ENCODE measurements at places on chromosomes 3 and 15.

- DNase-seq = no peak
Measured at GRCh38 chr3:119304201-119304713, 10.1 kb downstream of the ARHGAP31 start.

DNA sequence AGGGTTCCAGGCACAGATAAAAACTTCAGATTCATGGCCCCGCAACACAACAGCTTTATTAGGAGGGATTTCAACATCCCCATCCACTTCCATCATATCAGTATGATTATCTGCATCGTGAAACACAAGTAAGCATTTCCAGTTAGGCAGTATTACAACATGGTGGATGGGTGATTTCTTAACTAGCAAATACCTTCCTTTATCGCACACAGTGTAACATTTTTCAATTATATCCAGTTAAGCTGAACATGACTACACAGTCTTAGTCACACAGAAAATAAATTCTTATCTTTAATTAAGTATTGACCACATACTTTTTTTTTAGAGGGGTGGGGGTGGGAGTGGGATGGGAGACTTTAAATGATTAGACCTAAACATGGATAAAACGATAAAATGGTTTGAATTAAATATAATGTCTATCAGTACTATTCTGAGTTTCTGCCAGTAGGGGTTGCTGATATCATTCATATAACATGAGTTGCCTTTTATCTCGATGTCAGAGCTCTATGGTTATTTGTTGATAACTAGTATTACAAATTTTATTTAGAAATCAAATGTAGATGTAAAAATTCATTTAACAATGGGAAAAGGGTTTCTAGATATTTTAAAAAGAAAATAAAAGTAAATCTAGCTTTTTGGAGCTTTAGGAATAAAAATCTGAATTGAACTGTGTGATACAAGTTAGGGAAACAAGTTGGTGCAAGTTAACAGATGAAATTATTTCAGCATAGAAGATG, 146.6 kb downstream of the TBL1XR1 start:
- DNase-seq = no peak

DNA sequence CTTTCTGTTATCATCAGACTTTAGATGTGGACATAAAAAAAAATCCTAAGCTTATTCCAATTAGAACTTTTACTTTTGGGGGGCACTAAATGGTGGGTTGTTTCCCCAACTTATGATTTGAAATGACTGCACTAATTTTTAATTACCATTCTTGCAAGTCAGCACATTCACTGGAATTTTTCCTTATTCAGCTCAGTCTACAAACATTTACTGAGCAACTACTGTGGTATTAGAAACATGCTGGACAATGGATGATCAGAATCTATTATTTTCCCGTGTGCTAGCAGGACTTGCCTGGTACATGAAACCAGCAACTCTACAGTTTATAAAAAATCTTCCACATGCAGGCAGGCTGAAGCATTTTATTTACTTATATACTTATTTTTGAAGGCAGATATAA, 273.6 kb downstream of the FOXP1 start:
- no peak for DNase-seq

DNA sequence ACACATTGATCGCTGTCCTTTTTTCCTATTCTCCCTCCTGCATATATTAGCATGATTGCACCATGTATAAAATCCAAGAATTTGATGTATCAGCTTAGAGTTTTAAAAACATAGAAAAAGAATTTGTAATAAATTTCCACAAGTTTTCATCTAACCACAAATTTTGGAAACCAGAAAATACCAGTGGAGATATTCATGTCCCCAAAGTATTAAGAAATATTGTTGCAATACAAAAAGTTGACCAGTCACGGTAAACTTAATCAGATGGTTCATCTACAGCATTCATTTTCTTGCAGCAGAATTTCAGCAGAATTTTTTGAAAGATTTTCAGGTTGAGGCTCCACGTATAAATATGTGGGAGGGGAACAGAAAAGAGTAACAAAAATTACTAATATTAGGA, 500.9 kb upstream of the MDFIC2 start:
- DNase-seq = no peak

DNA sequence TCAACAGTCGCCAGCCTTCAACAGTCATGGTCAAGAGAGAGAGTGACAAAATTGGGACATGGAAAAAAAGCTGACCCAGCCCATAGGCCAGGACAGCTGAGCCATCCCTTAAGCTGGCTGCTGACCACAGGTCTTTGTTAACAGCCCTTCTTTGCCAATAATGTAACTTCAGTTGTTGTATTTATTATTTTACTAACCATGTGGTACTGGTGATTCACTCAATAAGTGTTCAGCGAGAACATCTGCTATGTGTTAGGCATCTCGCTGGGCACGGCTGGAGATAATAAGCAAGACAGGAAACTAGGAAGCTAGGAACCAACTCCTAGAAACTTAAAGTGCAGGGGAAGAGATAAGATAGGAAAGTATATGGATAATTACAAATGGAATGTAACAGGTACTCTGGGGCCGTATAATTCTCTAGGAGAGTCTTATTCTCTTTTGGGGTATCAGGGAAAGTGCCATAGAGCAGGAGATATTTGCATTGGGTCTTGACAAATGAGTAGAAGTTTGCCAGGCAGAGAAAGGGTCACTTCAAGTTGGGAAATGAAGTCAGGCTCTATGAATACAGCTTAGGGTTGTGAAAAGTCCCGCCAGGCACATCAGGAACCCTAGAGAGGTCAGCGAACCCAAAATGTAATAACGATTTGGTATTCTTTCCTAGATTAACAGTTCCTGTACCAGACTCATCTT, 84.0 kb upstream of the TRA2B start:
- DNase-seq = no peak

DNA sequence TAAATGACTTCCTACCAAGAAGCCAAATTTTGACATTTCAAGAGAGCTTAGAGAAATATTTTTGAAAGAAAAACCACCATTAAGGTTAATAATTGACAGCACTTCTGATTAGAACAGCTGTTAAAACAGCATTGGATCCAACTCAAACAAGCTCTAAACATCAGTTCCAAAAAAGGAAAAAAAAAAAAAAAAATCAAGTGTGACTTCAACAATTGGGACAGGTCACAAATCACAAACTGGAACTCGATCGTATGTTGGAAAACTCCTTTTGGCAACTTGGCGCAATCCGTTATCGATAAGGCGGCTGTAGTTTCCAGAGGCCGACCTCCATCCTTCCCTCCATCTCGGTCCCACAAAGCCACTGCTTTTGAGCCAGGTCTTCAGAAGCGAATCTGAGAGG, 17.8 kb downstream of the TLE3 start:
- no peak for DNase-seq

DNA sequence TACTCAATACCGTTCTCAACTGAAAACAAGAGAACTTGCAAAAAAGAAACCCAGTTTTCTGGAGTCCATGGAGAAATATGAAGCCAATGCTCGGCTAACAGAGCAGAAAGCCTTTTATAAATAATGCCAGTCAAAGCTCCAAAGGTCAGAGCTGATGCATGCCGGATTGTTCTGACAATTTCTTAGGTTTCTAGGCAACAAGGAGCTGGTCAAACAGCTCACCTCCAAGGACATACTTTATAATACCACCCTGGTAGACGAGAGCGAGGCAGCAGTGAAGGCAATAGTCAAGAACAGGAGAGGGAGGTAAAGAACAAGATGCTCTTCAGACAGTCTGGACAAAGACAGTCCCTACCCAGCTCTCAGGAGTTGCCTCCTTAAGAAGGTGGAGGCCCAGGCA, 111.1 kb downstream of the UBE3A start:
- DNase-seq = no peak

- no peak for DNase-seq
Measured at GRCh38 chr15:51168700-51169099, 74.0 kb upstream of the TNFAIP8L3 start.

DNA sequence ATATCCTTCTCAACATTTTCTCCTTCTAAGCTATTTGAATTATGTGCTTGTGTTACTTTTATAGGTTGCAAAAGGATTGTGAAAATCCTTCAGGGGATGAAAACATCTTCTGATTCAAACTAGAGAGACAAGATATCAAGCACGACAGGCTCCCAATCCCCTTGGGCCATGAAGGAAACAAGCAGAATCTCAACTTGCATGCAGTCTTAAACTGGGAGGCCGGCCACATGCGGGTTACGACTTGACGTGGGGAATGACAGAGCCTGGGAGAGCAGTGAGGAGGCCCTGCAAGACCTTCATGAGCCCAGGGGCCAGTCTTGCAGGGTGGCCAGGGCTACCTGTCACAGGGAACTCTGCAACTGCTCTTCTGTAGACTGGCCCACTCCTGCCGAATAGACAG, 94.4 kb downstream of the SCN11A start:
- DNase-seq = no peak

DNA sequence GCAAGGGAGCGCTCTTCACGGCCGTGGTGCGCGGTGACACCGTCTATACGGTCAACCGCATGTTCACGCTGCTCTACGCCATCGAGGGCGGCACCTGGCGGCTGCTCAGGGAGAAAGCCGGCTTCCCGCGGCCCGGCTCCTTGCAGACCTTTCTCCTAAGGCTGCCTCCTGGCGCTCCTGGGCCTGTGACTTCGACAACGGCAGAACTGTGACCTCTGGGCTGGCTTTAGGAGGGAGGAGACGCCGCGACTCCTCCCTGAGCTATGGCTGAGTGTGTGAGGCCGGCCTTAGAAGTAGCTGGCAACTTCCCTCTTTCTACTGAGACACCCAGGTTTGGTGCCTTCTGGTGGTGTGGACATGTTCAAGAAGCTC, 1.4 kb downstream of the KBTBD13 start:
- DNase-seq = peak; percentile 46

DNA sequence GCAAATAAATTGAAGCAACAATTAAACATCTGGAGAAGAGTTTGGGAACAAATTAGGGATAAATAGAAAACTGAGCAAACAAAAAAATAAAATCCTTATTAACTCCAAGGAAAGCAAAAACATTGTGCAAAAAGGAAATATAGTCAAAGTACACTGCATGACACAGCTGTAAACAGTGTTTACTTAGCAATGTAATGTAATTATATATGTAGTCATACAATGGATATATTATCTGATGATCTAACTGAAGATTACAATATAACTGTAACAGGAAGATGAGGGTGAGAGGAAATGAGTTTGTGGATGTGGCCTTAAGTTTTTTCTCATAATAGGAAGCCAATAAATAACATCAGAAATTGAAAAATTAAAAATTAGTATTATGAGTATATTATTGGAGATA, 42.5 kb downstream of the SCN10A start:
- DNase-seq = no peak

DNA sequence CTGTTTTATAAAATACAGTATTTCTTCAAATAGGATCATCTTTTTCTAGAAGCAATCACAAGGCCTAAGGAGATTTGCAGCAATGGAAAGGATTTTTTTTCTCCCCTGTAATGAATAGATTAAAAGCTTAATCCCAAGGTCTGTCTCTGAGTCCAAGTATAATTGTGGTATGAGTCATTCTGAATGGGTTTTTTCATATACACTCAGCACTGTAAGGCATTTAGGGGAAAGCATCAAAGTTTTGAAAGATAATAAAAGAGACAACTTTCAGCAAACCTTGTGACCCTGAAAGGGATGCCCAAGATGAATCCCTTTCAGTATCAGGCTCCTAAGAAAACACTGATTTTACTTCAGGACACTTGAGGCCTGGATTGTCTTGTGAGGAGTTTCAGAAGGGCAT, 23.3 kb upstream of the LARS2 start:
- no peak for DNase-seq

- no peak for DNase-seq
Measured at GRCh38 chr3:23964537-23965235, 19.6 kb downstream of the NR1D2 start.

DNA sequence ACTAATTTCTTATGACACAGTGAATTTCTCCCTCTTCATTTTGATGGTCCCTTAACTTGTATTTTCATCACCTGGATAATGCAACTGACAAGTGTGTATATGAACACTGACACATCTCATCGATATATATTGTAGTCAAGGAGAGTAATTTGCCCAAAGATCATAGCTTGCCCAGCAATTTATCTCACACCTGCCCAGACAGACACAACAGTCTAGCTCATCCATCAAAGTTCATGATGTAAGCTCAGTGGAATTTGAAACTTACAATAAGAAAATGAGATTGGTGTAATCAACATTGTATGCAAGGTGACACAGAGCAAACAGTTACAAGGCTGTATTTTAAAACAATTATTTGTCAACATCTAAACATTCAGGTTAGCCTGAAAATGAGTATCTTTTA, 805.8 kb downstream of the NAALADL2 start:
- DNase-seq = no peak

DNA sequence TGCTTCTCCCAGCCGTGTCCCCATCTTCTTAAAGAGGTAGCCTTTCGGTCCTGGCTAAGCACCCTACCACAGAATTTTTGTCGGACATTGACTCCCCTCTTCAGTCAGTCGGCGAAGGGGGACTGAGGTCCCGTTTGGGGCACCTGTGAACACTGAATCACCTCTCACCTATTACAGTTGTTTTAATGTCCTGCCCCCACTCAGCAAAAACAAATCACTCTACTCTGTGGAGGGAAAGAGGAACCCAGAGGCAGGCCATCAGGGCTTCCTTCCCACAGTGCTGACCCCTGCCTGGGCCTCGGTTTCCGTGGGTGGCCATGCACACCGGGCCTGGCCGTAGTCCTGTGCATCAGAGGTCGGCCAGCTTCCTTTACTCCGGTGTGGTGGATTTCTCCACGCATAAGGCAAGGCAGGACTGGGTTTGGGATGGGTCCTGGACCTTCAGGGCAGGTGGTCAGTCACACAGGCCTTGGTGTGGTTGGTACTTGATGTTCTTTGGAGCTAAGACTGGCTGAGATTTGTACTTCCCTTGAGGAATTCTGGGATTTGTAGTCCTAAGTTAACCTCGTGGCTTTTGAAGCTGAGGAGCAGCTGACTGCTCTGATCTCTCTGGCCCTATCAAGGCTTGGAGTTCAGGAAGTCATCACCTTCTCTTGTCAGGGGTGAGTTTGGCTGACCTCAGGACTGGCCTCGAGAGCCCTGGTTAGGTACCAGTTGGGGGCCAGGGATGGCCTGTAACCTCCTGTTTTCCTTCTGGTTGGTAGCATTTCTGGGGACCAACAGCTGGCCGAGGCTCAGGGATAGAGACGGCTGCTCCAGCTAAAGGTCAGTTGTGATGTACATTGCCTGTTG, 627 bp upstream of the FAM131A start:
- no peak for DNase-seq

DNA sequence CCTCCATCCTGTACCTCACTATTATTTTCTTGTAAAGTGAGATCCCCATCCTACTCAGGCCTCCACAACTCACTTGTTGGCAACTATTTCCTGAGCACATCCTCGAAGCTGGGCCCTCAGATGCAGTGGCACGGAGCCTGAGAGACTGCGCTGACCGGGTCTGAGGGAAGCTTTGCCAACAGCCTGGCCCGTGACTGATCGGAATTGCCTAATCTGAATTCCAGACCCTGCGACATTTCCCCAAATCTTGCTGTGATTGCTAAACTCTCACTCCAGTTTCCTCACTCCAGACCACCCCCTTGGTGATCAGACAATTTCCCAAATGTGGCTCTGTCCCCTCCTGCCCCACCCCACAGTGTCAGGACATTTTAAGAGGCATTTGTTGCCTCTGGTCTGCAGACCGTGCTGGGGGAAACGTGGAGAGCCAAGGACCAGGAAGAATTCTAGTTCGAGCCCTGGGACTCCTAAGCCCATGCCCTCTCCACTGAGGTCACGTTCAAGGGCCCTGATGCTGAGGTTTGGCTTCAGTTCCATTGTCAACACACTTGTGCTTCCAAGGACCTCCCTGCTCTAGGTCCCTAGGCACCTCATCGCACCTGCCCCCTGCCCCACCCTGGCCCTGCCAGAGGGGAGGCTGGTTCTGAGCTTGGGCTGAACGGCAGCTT, 22.8 kb downstream of the KLHL25 start:
- no peak for DNase-seq

GRCh38 chr15:42921342-42921731, 759 bp upstream of the TTBK2 start:
- DNase-seq = peak; percentile 32

All from activated CD4-positive, alpha-beta T cell treated with anti-CD3 and anti-CD28 coated beads for 4 hours (primary cell).